ENCODE measurements at places on chromosomes 1 and 21.

- DNase-seq: no peak
Observed at GRCh38 chr1:10143961-10144485, 66.3 kb upstream of the KIF1B start.

DNA sequence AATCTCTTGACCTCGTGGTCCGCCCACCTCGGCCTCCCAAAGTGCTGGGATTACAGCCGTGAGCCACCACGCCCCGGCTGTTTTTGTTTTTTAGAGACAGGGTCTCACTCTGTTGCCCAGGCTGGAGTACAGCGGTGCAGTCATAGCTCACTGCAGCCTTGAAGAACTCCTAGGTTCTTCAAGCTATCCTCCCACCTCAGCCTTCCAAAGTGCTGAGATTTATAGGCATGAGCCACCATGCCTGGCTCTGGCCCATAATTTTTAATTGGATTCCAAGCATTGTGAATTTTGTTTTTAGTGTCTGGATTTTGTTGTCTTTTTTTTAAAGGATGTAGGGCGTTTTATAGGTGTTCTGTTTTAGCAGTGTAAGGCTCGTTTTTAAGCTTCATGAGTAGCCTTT, 28.6 kb upstream of the TXLNA start:
- no peak for DNase-seq

DNA sequence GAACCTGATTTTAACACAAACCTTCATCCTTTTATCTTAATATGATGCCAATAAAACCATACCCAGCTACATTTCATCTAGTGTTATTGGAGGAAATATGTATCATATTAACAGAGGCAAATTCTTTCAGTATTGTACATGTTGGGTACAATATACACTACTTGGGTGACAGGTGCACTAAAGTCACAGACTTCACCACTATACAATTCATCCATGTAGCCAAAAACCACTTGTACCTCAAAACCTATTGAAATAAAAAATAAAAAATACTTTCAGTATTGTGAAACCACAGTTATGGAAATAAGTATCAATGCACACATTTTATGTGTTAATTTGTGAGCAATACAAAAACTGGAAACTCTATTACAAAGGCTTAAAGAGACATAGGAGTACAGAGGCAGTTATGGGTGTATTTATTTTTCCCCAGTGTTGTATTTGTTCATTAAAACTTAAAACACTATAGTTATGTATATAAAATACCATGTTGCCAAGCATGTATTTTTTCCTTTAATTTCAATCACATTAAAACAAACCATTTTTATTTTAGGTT, 25.1 kb upstream of the GPR88 start:
- no peak for DNase-seq

DNA sequence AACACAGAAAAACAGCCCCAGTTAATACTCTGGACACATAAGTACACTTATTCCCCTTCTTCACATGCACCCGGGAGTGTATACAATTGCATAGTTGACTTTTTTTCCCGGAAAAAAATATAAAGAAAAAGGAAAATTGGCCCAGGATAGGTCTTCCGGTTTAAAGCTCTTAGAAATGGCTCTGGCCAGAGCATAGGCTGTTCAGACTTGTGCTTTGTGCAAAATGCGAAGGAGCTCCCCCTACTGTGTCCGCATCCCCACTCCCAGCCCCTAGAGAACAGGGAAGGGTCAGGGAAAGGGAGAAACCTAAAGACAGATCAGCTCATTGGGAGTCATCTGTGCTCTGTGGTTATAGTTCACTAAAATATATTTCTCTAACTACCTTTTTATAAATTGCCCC, 5.5 kb upstream of the MTMR11 start:
- no peak for DNase-seq

GRCh38 chr1:226195144-226195543, 8.6 kb upstream of the ACBD3 start:
- DNase-seq: no peak

DNA sequence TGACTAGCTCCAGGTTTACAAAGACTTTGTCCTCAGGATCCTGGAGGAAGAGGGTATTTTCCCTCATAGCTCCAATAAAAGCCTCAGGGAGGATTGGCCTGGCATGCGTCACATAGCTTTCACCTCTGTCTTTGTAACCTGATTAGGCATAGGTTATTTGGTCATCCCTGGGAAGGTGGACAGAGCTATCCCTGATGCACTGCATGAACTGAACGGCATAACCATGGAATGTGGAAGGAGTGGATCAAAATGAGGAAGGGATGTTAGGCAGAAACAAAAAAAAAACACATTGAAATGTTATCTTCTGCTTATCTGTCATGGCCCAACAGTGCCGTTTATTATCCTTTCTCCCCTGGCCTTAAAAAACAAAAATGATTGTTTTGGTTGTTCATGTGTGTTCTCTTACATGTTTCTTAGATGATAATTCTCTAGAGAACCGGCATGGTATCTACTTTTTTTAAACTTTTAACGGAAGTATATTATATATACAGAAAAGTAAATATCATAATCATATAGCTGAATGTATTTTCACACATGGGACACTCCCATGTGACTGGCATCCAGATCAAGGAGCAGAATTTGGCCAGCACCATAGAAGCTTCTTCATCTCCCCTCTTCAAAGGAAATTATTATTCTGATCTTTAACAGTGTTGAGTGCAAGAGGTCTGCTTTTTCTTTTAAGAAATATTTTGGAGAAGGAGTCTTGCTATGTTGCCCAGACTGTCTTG, 85.3 kb downstream of the RPS6KC1 start:
- no peak for DNase-seq

- DNase-seq: peak; percentile 18
Observed at GRCh38 chr1:99737016-99737415, 29.4 kb downstream of the FRRS1 start.

DNA sequence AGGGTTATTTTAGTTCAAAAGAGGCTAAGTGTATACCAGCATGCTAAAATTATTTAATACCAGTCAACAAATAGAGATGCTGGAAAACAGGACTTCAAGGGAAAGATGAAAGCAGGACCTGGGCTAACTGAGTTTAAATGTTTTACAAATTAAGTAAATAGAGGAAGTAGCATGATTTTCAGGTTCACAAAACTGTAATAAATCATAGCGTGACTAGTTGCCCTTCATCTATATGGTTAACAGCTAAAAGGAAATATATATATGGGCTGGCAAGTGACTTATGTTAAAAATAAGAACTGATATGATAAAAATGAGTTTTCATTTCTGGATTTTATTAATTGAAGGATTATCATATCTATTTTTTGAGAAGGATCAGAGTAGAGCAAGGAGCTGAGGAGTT, 25.6 kb downstream of the DPYD start:
- no peak for DNase-seq

GRCh38 chr1:230349020-230349393, 77.1 kb downstream of the PGBD5 start:
- no peak for DNase-seq

- no peak for DNase-seq
Observed at GRCh38 chr1:1841575-1841995, 49.3 kb downstream of the GNB1 start.

- peak; percentile 96 for DNase-seq
Observed at GRCh38 chr1:33099290-33100118, 18.6 kb downstream of the AZIN2 start.
